ENCODE measurements at places on chromosomes 3 and 15.
A peak's percentile ranks its signal among the peaks of the same experiment; 100 is the strongest.

- DNase-seq: no peak
Measured at GRCh38 chr15:88042047-88042446, 214.5 kb downstream of the NTRK3 start.

- DNase-seq: no peak
Measured at GRCh38 chr3:190099099-190099498, 21.6 kb downstream of the P3H2 start.

GRCh38 chr3:85567071-85567676 lies 608.4 kb downstream of the CADM2 start:
- peak; percentile 76 for DNase-seq

DNA sequence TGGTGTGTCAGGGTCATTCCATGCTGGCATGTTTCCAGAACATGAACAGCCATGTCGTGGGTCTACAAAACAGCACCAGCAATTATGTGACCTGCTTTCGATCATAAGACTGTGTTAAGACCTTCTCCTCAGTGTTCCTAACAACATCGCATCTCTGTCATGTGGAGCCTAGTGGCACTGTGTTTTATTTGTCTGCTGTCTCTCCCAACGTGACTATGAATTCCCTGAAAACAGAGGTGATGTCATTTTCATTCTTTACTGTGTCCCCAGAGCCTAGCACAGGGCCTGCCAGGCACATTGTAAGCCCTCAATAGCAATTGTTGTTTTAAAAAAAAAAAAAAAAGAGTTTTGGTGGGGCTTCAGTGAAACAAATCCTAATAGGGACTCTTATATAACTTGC lies 94.2 kb upstream of the IL12A start:
- no peak for DNase-seq

DNA sequence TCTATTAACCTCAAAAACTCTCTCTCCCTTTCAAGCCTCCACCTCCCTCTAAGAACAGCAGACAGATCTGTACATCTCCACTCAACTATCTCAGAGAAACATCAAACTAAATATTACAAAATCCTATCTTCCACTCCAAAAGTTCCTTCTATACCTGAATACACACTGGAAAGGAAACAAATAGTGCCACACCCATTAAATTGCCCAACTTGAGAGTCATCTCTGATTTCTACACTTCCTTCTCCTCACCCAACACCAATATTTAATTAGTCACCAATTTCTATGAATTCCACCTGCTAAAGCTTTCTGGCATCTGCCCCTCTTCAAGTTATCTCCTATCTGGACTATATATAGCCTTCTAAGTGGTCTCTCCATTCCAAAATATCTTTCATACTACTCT lies 65.8 kb downstream of the PEAK1 start:
- no peak for DNase-seq

DNA sequence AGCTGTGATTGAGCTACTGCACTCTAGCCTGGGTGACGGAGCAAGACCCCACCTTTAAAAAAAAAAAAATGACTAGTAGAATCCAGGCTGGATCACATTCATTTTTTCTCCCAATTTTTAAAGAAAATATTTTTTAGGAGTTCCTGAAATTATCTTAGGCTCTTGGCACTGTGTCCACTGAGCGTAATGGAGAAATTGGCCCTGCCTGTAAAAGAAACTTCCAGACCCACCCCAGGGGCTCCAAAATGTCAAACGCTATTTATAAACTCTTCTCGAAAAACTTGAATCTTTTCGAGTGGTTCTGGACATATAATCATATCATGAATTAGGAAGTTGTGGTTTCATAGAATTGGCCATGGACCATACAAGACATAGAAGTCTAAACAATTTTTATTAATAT lies 300.2 kb upstream of the RGMA start:
- no peak for DNase-seq

DNA sequence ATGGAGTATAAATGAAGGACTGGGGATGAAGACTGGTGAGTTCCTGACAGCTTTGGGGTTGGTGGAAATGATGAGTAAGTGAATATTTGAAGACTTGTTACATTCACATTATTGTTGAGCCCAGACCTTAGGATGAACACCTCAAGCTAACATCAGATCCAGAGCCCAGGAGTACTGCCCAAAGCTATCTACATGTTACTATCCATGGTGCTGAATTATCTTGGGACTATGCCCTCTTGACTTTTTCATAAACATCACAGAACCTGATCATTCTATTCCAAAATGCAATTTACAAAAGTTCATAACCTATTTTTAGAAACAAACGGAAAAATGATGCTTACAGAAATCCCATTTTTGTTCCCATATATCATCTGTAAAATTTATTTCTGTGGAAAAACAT lies 613.3 kb downstream of the TUSC7 start:
- peak; percentile 44 for DNase-seq

- no peak for DNase-seq
Measured at GRCh38 chr3:195209847-195210265, 61.1 kb downstream of the XXYLT1 start.

DNA sequence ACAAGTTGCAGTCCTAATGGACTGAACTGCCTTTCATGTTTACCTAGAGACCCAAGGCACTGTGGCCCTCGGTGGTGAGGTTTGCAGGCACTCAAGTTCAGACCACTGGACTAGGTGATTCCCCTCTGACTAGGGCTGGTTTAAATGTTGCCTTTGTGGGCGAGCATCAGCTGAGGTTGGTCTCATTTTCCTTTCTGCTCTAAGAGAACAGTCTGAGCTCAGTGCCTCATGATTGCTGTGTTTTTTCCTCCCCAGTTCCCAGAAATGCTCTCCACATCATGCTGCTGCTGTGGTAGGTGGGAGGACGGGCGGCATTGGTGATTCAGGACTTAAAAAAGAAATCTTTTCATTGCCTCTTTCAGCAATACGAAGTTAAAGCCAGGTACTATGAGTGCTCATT lies 237.2 kb downstream of the MBNL1 start:
- DNase-seq: no peak

DNA sequence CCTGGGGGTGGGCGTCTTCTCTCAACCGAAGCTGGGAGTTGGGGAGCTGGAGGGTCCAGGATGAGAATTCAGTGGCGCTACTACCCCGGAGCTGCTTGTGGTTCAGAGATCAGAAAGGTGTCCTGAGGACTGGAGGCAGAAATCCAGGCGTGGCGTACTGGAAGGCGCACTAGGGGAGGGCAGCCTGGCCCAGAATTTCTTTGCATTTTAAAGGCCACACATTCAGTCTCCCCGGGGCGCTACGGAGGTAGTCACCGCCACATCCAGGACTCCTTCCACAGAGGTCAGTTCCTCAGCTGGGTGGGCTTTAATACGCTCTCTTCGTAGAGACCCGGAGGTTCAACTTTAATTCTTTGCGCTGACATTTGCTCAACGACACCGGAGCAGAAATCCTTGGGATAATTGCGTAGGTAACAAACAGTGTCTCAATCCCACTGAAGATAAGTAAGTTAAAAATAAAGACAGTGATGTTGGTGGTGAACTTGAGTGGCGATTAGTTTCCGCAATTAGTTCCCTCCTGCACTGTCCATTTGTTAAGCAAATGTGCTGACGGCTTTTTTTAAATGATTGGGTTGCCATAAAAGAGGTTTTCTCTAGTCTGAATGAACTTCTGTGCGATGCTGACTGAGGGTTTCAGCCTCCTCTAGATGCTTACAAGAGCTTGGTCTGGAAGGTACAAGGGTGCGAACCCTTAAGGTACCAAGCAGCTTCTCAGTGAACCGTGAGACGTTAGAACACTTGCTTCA lies 535 bp downstream of the MCTP2 start:
- peak; percentile 90 for DNase-seq

DNA sequence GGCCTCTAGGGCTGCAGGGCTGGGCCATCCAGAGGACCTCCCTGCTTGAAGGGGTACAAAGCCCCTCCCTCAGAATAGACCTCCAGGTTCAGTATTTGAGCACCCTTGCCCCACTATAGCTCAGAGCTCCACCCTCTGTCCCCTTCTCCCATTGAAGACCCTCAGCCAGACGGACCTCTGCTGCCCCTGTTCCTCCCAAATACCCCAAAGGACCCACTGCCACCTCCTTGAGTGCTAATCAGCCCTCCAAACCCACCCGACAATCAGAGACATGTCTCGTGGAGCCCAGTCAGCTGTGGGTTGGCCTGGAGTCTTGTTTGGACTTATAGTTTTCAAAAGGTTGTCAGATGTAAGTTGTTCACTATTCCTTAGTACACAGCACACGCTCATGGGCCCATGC lies 161.1 kb downstream of the UACA start:
- no peak for DNase-seq

- DNase-seq: no peak
Measured at GRCh38 chr3:184610245-184610871, 48.8 kb downstream of the EPHB3 start.

DNA sequence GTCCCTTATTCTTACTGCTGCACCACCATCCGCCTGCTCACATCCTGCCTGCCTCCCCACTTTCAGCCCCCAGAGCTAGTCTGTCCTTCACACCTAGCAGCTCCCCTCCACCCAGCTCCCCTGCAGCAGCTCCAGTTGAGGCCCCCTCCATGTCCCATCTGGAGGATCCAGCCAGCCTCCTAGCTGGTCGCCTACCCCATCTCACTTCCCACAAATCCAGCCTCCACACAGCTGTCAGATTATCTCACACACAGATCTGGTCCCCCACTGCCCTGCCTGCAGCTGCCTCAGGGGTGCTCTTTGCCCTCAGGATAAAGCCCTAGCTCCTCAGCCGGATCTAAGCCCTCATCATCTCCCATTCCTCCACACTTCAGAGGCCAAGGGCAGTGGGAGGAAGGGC lies 8.8 kb upstream of the SEMA7A start:
- no peak for DNase-seq

- peak; percentile 75 for DNase-seq
Measured at GRCh38 chr3:71681224-71681668, 44.0 kb downstream of the EIF4E3 start.

- DNase-seq: no peak
Measured at GRCh38 chr3:43001094-43001553, 22.0 kb downstream of the GASK1A start.

- no peak for DNase-seq
Measured at GRCh38 chr15:93422476-93422875, 333.5 kb upstream of the RGMA start.

DNA sequence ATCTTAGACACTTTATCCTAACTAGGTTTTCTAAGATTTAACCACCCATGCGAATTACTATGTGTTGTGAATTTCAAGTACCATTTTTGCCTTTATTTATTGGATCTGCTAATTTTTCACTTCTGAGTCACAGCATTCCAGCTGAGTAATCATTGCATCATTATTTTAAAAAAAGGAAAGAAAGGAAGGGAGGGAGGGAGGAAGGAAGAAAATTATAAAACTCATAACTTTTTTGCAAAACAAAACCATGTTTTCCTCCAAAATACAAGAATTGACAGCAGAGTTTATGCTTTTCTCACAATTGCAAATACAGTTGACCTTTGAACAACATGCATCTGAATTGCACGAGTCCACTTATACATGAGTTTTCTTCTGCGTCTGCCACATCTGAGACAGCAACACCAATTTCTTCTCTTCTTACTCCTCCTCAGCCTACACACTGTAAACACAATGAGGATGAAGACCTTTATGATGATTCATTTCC lies 651.4 kb upstream of the NECTIN3 start:
- no peak for DNase-seq

- no peak for DNase-seq
Measured at GRCh38 chr3:171229173-171229572, 202.7 kb upstream of the SLC2A2 start.

- peak; percentile 69 for DNase-seq
Measured at GRCh38 chr3:157493627-157494550, 9.3 kb downstream of the VEPH1 start.

DNA sequence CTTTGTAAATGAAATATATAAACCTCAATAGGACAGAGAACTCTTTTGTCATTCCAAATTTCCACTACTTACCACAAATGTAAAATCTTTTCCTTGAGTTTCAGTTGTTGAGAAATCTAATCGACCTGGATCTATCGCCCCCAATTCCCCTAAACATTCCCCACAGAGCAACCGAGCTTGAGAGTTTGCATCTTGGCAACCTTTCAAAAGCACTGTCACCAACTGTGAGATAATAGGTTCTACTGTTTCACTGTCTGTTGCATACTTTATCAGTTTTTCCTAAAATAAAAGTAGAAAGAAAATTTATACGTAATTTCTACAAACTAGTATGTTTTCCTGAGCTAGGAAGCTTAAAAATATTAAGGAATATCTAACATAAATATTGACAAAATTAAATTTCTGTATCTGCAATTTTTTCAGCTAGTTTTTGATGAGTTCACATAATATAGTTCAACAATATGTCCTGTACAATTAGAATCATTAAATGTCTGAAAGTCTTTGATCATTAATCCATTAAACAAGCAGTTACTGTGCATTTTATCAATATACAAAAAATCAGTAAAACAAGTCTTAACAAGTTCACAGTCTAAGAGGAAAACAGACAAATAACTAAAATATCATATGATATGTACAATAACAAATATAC lies 54.5 kb downstream of the ATR start:
- no peak for DNase-seq

DNA sequence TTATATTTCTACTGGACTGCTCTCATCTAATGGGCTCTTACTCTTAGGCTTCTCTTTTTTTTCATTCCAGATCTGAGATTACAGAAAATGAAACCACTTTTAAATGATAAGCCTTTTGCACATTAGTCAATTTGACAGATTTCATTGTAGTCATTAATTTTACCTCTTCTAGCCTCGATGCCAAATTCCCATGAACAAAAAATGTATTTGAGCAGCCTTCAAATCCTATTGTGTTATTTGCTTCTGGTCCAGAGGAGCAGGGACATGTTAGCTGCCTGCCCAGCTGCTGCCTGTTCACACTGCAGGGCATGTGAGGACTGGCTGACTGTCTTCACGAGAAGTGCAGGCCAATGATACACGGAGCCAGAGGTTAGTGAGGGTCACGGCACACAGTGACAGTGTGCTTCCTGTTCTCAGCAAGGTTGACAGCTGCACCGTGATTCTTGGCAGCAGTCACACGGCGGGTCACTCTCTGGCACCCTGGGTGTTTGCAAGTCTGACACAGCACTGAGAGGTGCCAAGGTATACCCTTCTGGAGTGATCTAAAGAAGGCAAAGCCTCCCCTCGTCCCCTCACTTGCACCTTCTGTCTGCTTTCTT lies 40.8 kb downstream of the KAT2B start:
- peak; percentile 72 for DNase-seq

GRCh38 chr15:85443593-85444087 lies 63.2 kb downstream of the AKAP13 start:
- DNase-seq: peak; percentile 75

- no peak for DNase-seq
Measured at GRCh38 chr3:186639778-186640472, at the start of gene FETUB. Gene FETUB (plus strand): TSS chr3:186640399. CDS start chr3:186640461, 62 bp downstream.

DNA sequence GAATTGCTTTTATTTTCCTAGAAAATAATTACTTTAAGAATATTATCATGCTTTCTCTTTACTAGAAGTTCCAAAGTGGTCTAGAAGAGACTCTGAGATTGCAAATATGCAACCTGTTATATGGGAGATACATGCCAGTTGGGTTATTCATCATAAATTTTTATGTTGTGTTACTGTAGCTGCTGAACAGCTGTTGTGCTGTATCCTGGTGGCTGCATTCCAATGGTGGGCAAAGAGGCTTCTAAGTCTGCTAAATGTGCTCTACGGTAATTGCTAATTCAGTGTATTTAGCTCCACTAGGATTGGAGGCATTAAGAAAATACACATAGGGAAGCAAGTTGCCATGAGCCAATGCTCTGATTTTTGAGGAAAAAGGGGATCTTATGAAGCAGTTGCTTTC lies 409.0 kb downstream of the TUSC7 start:
- DNase-seq: no peak
